ENCODE measurements at places on chromosomes 7 and 10.

DNA sequence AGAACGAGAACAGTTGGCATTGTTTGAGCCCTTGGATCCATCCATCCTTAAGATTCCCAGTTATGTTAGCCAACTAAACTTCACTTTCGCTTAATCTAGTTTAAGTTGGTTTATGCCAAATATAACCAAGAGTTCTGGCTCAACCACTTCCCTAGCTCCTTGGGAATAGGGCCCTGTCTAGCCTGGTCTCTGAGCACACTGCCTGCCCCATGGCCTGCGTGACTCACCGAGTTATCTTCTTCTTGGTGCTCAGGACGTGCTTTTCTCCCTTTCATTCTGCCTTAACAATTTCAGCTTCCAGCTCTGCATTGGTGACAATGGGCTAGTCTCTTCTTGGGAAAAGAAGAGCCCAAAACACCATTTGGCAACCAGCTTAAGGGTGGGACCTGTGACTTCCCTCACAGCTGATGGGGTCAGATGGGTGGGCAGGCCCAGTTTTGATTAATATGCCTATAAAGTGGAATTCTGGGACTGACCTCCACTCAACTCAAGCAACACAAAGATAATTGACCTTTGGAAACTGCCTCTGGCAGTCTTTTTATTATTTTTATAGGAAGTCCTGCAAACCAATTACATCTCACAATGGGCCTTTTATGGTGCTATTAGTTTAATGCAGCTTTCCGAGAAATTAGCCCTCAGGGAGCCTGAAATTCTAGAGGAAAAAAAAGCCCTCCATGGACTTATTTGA is 126.4 kb downstream of the CFAP58 start:
- no peak for DNase-seq

DNA sequence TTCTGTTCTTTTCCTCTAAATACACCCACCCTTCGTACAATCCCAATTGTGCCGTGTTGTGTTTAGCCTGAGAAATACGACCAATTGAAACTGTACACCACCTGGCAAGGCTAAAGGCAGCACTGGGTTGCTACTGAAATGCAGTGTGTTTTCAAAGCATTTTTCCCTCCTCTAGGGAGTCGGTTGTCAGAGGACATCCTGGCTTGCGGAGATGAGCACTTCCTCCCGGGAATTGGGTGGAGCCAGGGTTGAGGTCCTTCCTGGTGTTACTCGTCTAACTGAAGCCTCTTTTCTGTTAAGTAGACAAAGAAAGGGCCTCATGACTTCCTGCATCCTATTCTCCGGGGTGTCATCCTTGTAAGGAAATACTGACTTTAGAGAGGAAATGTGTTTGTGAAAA is 133.5 kb downstream of the MTPAP start:
- peak; percentile 58 for DNase-seq

GRCh38 chr10:1149793-1150637 is 93.8 kb downstream of the WDR37 start:
- no peak for DNase-seq

DNA sequence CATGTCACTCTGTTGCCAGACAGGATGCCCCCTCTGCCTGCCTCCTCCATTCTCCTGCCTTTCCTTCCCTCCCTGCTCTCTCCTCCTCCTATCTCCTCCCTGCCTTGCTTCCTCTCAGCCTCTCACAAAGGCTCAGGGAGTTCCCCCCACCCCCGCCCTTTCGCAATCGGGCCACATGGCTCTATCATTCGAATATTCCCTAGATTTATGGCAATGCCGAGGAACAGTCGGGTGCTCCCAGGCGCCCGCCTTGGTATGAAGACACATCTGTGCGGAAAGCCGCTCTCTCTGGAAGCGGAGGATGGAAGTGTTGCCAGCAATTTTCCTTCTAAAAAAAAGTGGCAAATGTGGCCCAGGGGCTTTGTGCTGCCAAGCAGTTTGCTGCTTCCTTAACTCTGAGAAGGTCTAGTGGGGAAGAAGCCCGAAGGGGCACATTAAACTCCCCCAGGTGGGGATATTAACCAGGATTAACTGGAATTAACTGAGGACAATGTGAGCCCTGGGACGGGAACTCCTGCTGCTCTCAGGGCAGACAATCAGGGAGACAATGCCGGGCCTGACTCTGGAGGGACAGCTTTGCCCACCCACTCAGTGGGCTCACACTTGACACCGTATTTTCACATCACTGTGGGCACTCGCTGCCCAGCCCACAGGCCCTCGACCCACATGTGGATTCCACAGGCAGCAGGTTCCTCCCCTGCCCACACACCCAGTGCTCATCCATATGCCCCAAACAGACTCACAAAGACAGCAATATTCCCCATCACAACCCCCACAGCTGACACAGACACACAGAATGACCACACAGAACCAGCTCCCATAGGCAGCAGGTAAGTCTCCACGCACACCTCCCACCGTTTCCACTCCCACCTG is 88.4 kb upstream of the SMNDC1 start:
- DNase-seq: no peak

GRCh38 chr7:34848670-34849069 is 188.6 kb downstream of the DPY19L1 start:
- DNase-seq: no peak

DNA sequence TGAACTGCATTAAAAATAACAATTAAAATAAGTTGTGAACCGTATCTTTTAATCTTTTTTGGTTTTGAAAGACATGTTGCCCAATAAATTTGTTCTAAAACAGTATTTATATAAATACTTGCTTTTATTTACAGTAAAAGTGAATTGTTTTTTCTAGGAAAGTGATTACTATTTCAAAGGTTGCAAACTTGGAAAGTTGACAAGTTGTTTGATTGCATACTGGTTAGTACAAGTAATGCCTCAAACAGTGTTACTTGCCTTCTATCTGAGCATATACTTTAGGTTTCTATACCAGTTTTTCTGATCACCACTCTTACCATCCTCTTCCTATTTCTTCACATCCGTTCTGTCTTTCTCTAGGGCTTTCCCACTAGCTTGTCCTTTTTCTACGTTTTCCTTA is 212.6 kb downstream of the FOXP2 start:
- DNase-seq: no peak

GRCh38 chr10:101236376-101237080 is 7.3 kb upstream of the LBX1 start:
- no peak for DNase-seq

DNA sequence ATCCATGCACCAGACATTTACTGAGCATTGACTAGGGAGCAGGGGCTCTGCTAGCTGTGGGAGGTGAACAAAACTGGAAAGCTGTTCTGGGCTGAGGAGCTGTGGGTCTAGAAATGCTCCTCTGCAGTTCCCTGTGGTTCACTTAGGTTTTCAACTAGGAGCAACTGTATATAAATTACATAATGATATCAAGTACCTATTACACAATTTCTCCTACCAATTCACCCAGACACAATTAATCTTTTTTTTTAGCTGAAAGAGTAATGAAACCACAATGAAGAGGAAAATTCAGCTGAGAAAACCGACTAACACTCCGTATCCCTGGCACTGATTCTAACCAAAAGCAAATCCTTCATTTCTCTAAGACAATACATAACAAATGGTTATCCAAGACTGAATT is 39.4 kb downstream of the COL28A1 start:
- DNase-seq: no peak

DNA sequence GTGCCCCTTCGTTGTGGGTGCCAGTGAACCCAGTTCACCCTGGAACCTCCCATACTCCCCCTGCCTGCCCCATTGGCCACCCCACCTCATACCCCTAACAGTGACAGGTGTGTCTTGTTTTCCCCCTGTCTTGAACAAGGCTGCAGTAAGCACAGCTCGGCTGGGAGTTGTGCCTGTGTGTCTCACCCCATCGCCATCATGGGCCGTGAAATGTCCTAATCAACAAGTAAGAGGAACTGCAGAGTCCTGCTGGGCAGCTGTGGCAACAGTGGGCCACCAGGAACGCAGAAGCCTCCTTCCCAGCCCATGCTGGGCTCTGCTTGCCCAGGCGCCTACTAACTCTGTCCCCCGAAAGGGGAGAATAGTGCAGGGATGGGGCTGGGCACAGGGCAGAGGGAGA is 91.6 kb downstream of the C10orf105 start:
- no peak for DNase-seq

- DNase-seq: no peak
Measured at GRCh38 chr7:25653384-25653783, 425.1 kb upstream of the NPVF start.

- no peak for DNase-seq
Measured at GRCh38 chr7:93646538-93646937, 72.0 kb upstream of the CALCR start.

DNA sequence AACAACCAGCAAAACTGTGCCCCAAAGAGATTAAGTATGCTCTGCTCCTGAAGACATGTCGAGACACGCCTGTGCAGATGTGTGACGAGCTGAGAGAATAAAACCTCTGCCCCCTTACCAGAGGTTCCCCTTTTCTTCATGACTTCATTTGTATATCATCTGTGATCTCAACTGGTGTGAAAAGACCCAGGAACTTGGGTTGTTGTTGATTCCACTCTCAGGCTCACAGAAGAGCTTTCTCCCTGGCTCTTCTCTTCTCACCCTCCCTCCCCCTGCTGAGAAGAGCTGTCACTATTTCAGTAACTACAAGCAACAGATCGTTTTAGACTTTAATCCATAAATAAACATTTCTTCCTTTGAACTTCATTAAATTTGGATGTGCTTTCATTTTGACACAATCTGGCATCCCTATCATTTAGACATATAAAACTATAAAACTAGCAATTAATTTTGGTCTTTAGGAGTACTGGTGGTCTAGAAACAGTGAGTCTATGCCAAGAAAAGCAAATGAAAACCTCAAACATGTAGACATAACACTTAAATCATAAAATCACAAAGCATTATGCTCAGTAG is 179.3 kb upstream of the FZD8 start:
- peak; percentile 66 for DNase-seq

GRCh38 chr10:72642318-72642717 is 16.4 kb upstream of the MICU1 start:
- no peak for DNase-seq

- DNase-seq: no peak
Measured at GRCh38 chr7:28581351-28581750, 169.0 kb downstream of the CREB5 start.

DNA sequence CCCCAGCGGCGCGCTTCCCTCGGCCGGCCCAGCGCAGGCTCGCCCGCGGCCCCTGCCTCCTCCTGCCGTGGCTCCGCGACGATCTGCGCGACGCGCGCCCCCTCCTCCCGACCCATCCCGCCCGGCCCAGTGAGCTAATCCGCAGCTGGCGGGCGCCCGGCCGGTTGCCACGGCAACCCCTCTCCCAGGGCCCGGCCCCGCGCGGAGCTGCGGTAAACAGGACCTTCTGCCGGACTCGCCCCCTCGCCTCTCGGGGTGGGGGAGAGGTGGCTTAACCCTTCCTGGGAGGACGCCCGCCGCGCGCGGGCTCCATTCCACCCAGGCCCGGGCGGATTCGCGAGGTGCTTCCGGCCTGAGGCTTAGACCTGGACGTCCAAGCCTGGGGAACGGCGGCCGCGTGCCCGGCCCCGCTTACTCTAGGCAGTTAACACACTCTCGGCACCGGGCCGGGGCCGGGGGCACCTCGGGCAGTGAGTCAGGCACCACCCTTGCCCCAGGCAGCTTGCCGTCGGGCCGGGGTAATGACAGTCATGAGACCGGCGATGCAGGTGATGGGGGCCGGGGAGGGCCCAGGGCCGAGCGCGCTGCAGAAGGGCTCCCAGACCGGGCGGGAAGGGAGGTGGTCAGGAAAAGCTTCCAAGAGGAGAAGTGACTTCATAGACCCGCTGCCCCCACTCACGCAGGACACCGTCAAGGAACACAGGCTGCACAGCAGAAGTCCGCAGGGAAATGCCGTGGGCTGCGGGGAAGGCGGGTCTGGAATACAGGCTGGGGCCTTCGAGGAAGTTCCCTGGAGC is at the start of gene DENND2A:
Gene DENND2A (minus strand): TSS at position 87 of the 797 bp plus-strand sequence. CDS start 38,416 bp downstream, outside the sequence.
- DNase-seq: peak; percentile 83

DNA sequence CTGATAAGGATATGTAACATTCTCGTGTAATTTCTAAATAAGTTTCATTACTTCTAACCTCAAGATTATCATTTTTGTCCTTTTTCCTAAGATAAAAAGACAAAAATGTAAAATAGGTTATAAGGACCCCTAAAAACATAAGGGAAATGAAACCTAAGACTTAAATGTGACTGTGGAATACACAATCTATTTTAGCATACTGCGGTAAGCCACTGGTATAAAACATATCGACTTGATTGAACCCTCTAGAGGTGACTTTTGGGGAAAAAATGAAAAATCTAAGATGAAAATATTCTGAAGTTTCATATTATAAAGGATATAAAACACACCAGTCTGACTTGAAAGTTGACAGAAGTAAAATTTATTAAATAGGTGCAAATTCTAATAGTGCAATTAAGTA is 1.9 kb downstream of the NAMPT start:
- no peak for DNase-seq

DNA sequence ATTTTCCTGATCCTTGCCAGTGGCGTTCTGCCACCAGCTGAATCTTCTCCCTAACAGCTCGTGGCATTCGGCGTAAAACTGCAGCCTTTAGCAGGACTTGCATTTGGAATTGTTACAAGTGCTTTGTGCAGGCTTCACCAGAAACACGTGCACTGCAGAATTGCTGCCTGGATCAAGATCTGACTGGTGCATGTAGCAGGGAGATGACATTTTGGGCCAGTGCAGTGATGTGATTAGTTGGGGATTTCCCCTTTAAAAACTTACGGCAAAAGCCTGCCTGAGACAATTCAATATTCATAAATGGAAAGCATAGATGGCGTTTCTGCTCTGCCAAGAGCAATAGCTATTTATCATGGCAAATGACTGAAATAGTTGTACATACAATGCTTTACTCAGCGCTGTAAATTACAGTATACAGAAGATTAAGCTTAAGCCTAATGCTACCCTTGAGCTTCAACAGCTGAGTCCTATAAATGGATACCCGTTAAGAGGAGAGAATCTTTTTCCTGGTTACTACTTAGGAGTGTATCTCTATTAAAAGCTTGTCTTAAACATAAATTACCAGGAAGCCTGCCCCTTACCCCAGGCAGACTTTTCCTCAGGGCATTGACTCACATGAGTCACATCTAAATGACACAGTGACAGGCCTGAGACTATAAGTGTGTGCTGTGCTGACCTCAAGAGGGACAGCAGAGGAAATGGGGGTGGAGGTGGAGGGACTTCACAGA is 106.3 kb downstream of the ATXN7L1 start:
- no peak for DNase-seq

GRCh38 chr10:31148951-31149350 is 117.3 kb upstream of the ZNF438 start:
- DNase-seq: no peak

GRCh38 chr7:96285579-96285978 is 36.3 kb downstream of the SLC25A13 start:
- no peak for DNase-seq

DNA sequence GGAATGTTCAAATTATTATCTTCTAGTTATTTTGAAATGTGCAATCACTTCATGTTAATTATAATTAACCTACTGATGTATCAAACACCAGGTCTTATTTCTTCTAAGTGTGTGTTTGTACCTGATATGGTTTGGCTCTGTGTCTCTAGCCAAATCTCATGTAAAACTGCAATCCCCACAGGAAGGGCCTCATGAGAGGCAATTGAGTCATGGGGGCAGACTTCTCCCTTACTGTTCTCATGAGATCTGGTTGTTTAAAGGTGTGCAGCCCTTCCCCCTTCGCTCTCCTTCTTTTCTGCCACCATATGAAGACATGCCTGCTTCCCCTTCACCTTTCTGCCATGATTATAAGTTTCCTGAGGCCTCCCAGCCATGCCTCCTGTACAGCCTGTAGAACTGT is 18.6 kb upstream of the PRKCQ start:
- DNase-seq: no peak

Measured in renal cortex interstitium (tissue), 15 donors.